SK-N-DZ (cell line): ENCODE measurements at places on chromosomes 16 and 17.
A peak's percentile ranks its signal among the peaks of the same experiment; 100 is the strongest.

- no peak for DNase-seq
These were observed 34.9 kb upstream of the CACNG4 start for GRCh38 chr17:66929591-66929990.

- DNase-seq: no peak
These were observed 16.6 kb upstream of the G6PC1 start for GRCh38 chr17:42883802-42884558.

GRCh38 chr16:30644334-30644830, 6.4 kb upstream of the PRR14 start:
- no peak for DNase-seq

GRCh38 chr16:80954985-80955384, 51.7 kb downstream of the CMC2 start:
- DNase-seq: no peak

GRCh38 chr17:8122924-8123694, 797 bp downstream of the HES7 start:
- DNase-seq: peak; percentile 38

DNA sequence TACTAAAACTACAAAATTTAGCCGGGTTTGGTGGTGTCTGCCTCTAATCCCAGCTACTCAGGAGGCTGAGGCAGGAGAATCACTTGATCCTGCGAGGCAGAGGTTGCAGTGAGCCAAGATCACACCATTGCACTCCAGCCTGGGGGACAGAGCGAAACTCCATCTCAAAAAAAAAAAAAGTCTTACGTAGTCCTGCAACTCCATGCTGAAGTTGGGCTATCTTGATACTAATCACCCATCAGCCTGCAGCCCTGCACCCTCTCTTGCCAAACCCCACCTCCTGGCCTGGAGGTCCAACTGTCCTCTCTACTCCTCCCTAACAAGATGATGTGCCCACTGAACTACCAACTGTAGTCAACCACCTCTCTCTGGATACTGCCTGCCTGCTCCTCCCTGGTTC, 4.8 kb downstream of the TMEM170A start:
- DNase-seq: no peak

DNA sequence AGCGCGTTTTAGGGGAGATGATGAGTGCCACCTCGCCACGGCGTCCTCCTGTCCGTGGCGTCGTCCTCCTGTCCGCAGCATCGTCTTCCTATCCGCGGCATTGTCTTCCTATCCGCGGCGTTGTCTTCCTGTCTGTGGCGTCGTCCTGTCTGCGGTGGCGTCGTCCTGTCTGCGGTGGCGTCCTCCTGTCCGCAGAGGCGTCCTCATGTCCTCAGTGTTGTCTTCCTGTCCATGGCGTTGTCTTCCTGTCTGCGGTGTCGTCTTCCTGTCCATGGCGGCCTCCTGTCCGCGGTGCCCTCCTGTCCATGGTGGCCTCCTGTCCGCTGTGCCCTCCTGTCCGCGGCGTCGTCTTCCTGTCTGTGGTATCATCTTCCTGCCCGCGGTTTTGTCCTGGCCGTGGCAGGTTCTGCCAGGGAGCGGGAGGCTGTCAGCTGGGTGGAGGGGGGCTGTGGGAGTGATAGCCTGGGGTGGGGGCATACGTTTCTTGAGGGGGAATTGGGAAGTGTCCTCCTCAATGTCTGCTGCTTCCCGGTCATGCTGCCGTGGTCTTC, 30.9 kb downstream of the TBCD start:
- DNase-seq: no peak

DNA sequence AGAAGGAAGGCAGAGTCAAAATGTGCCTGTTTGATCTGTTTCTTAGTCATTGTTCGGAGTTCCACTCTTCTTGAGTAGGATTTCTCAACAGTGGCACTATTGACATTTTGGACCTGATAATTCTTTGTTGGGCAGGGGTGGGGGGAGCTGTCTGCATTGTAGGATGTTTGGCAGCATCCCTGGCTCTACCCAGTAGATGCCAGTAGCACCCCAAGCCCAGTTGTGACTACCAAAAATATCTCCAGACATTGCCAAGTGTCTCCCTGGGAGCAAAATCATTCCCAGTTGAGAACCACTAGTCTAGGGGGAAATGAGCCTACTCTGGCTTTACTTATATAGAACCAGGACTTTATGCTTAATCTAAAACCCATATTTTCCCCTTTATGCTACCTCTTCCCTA, 1.1 kb upstream of the GFOD2 start:
- DNase-seq: no peak

- peak; percentile 77 for DNase-seq
These were observed 648.9 kb downstream of the WWOX start for GRCh38 chr16:78748220-78748929.

DNA sequence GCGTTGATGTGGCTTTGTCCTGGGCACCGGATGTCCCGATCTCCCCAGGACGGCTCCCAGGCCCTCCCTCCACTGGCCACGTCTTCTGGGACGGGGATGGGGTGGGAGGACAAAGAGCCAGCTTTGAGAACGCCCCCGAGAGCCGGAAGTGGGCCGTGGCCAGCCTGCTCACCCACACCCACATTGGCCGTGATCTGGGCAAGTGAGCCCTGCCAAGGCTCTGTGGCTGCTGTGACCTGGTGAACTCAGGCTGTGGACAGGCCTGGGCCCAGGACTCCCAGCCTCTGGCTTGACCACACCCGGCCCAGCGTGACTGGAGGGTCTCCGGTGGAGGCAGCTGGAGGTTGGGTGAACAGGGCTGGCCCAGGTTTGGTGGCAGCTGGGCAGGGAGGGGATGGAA, 3.3 kb downstream of the CDH15 start:
- DNase-seq: no peak

DNA sequence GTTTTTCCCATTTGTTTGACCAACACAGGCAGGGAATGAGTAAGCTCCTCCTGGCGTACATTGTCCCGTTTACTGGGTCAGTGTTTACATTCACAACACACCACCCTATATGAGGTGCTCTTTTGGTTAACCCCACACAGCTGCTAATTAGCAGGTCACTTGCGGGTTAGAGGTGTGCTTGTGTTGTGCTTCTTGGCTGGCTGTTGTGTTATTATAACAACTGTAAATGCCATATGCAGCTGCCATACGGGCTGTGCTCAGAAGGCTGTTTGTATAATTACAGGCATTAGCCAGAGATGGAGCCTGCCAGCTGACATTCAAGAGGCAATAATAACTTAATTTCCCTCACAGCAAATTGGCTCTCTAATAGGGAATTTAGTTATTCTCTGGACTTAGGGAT, 205.1 kb upstream of the ELAC2 start:
- DNase-seq: no peak

DNA sequence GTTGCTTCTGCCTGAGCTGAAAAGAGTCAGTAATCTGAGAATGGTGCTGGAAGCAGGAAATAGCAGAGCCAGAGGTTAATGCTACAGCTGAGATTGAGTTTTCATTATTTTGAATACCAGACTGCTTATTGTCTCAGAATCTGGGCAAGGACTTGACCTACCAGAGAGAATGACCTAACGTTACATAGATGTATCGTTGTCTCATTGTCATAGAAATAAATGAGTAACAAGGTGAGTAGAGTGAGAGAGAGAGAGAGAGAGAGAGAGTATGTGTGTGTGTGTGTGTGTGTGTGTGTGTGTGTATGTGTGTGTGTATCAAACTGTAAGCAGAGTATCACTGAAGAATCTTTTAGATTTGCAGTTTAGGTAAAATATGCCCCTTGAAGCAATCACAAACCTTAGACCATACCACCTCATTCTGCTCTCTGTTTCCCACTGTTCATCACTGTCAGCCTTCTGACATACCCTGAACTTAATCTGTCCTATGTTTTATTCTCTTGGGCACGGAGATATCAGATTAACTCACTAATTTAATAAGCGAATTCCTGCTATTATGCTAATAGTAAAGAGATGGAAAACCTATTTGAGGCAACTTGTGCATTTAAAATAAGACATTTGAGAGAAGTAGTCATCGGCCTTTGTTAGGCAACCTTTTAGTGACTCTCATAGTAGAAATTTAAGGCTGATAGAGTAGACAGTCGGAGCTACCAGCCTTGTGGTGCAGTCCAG, 87.8 kb downstream of the CYB561 start:
- no peak for DNase-seq

DNA sequence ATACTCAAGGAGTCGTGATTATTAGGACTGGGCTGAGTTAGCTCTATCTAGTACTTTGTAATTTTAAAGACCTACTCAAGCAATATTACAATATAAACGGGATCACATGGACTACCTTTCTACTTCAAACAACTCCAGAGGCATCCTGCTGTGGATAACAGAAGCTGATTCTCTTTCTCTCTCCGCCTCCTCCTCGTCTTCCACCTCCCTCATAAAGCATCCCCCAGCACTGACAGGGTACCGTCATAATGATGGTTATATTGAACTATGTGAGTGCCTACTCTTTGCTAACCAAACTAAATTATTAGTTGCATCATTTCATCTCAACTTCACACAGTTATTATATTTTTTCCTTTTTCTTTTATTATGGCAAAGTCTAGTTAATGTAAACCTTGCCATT, 165.4 kb upstream of the FOXF1 start:
- no peak for DNase-seq

DNA sequence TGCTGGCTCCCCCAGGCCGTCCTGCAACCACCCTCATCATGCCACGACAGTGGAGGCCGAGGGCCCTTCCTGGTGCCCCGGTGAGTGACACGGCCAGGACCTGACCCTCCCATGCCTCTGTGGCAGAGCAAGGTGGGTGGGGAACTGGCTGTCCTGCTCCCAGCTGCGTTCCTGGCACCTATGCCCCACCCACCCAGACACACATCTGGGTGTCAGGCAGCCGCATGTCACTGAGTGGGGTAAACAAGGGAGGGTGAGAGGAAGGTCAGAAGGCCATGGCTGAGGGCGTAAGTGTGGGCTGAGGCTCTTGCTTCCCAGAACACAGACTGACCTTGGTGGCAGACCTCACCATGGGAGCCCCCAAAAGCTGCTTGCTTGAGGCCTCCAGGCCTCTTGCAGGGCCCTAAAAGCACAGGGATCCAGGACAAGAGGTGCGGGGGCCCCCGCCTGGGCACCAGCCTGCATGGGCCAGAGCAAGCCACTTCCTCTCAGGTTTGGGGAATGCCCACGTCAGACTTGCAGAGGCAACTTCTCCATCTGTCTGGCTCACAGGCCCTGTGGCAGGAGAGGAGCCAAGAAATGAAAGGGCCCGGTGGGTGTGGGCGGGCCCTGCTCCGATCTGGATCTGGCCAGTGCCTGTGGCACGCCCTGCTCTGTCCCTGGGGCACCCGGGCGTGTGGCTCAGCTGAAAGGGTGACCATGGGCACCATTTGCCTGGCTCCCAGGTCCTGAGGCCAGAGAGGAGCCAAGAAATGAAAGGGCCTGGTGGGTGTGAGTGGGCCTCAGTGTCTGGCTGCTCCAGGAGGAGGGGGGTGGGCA, 3.9 kb upstream of the CCDC57 start:
- no peak for DNase-seq

DNA sequence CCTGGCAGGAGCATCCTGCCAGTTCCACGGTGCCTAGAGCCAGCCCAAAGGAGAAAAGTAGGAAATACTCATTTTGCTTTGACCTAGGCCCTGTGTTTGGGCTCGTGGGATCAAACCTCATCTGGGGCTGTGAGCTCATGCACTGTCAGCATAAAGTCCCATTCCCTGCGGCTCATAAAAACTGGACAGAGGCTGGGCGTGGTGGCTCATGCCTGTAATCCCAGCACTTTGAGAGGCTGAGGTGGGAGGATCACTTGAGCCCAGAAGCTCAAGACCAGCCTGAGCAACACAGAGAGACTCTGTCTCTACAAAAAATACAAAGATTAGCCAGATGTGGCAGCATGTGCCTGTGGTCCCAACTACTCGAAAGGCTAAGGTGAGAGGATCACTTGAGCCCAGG, 17.9 kb downstream of the ATP6V0D1 start:
- DNase-seq: no peak

DNA sequence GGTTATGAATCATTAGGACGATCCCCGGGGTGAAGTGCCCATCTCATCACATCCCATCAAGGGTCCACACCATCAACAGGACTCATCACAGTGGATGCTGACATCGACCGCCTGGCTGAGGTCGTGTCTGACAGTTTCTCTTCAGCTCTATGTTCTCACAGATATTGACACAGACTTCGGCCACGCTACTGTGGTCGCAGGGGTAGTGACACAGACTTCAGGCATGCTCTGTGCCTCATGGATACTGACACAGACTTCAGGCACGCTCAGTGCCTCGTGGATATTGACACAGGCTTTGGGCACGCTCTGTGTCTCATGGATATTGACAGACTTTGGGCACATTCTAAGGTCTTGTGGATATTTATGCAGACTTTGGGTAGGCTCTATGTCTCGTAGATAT, 50.1 kb downstream of the KLHDC4 start:
- DNase-seq: no peak

- DNase-seq: peak; percentile 45
These were observed 14.0 kb downstream of the VPS53 start for GRCh38 chr17:700504-701094.

- DNase-seq: no peak
These were observed 38.4 kb downstream of the RANBP10 start for GRCh38 chr16:67767953-67768352.

DNA sequence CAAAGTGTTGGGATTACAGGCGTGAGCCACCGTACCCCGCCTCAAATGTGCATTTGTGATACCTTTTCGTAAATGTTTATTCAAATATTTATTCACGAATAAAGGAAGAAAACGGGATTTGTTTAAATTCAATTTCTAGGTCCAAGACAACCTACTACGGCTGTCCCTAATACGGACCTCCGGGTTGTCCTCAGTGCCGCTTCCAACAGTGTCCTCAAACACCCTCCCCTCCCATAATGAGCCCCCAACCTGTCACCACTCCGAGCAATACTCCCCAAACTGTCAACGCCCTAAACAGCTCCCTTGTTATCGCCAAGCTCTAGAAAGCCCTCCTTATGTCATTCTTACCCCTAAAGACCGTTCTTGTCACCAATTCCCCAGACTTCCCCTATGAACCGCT, 539 bp upstream of the GABARAPL2 start:
- no peak for DNase-seq

- no peak for DNase-seq
These were observed 172.7 kb downstream of the TANC2 start for GRCh38 chr17:63138713-63139112.

DNA sequence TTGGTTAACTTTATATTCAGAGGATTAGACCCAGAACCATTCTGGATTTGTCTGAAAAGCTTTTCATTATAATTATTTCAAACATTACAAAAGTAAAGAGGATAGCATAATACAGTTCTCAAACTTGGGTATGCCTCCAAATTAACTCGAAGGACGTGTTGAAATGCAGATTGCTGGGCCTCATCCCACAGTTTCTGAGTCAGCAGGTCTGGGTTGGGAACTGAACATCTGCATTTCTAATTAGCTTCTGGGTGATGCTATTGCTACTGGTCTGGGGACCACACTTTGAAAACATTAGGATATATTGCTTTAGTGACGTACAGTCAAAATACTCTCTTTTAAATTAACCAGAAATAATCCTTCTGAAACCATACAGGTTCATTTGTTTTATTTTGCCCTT, 10.0 kb downstream of the TPPP3 start:
- no peak for DNase-seq
